Caco-2 (cell line): ENCODE measurements at places on chromosomes 6 and 20.

DNA sequence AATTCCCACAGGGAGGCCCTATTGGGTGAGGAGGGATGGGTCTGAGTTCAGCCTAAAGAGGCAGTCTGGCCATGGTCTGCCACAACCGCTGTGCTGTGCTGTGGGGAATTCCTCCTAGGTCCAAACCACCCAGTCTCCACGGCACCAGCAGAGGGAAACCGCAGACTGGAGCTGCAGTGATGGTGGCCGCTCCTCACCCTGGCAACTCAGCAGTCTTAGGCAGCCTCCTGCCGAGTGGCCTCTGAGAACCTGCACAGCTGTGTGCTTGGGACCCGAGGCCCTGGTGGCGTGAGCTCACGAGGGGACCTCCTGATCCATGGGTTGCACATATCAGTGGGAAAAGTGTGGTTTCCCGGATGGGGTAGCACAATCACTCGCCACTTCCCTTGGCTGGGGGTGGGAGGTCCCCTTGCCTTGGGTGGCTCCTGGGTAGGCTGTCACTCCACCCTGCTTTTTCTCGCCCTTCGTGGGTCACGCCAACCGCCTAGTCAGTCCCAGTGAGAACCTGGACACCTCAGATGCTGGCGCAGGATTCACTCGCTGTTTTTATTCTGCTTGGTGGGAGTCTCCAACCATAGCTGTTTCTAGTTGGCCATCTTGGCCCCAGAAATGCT lies 242.2 kb downstream of the CDH26 start:
- DNase-seq, result no peak

- no peak for DNase-seq
These were observed 2.8 kb upstream of the NUP153 start for GRCh38 chr6:17709476-17709875.

DNA sequence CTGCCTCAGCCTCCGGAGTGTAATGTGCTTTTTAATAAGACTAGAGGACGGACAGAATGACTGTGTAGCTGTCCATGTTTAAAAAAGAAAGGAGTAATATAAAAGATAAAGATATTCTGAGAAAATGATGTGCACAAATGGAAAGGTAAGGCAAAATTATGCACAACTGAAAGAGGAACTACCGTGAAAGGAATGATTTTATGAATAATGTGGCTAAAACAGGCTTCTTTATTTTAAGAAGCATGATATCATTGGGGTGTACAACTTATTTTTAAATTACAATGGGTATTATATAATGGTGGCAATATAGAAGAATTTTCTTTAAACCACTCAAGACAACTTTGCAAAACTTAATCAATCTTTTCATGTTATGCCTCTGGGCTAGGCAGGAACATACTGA lies 78.1 kb downstream of the FIG4 start:
- DNase-seq, result no peak

DNA sequence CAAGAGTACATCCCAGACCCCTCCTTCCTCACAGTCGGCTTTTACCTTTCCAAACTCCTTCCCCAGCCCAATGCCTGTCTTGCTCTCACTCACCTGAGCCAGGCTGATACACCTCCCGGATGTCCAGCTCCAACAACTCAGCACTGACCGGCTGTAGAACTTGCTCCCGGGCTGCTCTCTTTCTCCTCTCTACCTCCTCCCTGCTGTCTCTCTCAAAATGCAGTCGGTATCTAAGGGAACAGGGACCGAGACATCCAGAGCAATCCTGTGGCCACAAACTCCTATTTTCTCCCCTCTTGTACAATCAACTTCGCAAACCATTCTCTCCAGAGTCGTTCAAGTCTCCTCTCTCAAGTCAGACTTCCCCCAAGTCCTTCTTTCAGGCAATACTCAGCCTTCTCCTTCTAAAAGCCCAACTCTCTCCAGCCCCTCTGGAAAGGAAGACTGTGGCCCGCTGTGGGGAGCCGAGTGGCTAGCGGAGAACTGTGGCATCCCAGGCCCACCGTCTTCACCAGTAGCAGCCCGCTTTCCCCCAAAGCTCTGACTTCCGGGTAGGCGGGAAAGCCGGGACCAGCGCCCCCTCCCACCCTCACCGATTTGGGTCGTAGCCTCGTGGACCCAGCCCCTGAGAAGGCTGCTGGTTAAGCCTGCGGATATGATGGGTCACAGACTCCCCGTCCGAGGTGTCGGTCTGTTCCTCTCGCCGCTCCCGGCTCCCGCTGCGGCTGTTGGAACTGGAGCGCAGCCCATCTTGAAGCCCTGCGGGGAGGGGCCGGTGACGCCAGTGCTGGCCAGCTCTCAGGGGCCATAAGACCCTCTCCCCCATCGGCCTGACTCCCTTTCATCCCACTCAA lies 1.1 kb downstream of the GNL1 start:
- peak; percentile 39 for DNase-seq

- no peak for DNase-seq
These were observed 477.2 kb downstream of the EPM2A start for GRCh38 chr6:145258122-145258521.

GRCh38 chr6:41429506-41430504 lies 94.4 kb downstream of the NCR2 start:
- DNase-seq, result no peak

- DNase-seq, result no peak
These were observed 89.2 kb downstream of the UST start for GRCh38 chr6:148835920-148836441.

GRCh38 chr6:132087391-132087790 lies 136.2 kb upstream of the CCN2 start:
- DNase-seq, result no peak

DNA sequence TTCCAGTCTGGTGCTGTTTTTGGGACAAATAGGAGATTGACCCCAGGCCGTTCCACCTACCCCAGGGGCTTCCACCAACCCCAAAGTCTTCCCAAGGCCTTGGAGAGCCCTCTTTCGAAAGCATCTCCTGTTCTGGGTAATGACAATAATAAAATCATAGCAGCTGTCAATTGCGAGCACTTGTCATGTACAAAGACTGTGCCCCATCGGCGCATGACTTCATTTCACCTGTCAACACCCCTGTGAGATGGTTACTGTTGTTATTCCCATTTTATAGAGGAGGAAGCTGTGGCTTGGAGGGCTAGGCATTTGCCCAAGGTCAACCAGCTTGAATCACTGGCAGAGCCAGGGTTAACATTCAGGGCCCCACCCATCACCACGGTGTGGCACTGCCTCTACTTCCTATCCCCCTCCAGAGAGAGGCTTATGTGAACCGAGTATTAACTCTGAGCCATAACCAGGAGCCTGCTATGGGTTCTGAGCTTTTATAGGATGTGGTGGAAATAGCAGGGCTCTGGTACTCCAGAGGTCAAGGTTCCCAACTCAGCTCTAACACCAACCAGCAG lies 51.2 kb downstream of the HNF4A start:
- no peak for DNase-seq
